ENCODE measurements at places on chromosomes 13 and 19.

- no peak for DNase-seq
Observed at GRCh38 chr19:14746886-14747285, 31.5 kb downstream of the ADGRE2 start.

DNA sequence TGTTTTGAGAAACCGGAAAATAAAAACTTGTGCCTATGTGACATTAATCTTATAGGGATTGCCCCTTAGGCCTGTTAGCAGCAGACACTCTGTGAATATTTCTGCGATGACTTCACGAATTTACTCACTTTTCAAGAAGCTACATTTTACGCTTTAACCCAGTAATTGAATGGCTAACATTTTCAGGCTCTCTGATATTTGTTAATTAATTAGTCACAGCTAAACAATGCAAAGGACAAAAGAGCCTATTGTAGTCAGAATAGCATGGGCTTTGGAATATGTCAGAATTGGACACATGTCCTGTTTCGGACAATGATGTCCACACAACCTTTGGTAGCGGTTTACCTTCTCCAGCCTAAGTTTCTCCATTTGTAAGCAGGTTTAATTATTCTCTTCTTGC, 506.6 kb downstream of the EFNB2 start:
- DNase-seq, result no peak

DNA sequence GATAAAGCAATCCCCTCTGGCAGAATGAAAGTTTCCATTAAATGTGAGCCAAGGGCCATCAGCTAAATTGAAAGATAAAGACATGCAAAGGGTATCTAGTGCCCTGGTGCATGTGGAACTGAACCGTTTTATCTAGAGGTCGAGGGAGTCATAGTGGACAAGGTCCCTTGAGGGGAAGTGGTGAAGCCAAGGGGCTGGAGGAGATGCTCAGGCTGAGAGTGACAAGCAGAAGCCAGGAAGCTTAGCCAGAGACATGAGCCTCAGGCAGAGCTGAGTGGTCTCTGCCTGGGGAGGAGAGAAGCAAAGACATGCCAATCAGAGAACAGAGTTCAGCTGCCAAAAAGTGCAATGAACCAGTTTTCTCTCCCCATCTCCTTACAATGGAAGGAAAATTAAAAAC, 68.1 kb upstream of the SLC10A2 start:
- no peak for DNase-seq

DNA sequence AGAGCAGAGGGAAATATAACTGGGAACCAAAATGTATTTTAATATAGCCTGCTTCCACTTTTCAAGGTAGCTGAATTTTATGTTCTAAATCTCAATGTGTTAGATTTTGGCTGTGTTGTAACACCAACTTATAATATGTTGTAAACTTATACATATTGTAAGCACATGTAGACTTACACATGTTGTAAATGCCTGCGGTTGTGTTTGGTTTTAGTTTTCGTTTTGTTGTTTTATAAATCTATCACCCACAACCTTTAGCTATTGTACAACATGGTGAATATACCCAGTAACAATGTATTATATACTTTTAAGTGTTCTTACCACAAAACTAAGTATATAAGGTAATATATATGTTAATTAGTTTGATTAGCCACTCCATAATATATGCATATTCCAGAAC, 15.6 kb downstream of the KCTD4 start:
- DNase-seq, result no peak

DNA sequence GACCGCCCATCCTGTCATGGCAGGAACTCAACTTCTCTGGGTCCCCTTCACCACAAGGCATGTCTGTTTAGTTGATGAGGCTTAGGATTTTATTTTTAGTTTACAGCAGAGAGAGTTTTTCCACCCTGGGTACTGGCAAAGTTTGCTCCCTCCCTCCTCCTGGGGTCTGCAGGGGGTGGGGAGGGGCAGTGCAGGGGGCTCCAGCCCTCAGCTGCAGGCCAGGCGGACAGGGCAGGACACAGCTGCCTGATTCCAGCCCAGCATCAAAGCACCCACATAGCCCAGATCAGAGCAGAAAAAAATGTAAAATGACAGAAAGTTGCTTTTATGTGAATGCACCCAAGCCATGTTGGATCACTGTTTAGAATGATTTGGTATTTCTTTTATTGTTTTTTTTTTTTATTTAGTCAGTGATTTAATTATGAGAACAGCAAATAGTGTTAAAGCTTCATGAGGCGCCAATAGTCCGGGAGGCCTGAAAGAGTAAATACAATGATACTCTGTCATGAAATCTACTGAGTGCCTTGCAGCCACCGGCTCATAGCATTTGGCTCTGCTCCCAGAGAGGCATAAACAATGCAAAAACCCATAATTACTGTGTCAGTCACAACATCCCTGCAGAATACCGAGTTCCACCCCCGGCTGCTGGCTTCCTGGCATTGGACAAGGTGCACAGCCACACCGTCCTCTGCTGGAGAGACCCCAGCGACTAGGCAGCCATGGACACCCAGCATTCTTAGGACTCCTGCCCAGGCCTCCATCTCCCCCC, 923.5 kb downstream of the UQCRFS1 start:
- DNase-seq, result no peak

DNA sequence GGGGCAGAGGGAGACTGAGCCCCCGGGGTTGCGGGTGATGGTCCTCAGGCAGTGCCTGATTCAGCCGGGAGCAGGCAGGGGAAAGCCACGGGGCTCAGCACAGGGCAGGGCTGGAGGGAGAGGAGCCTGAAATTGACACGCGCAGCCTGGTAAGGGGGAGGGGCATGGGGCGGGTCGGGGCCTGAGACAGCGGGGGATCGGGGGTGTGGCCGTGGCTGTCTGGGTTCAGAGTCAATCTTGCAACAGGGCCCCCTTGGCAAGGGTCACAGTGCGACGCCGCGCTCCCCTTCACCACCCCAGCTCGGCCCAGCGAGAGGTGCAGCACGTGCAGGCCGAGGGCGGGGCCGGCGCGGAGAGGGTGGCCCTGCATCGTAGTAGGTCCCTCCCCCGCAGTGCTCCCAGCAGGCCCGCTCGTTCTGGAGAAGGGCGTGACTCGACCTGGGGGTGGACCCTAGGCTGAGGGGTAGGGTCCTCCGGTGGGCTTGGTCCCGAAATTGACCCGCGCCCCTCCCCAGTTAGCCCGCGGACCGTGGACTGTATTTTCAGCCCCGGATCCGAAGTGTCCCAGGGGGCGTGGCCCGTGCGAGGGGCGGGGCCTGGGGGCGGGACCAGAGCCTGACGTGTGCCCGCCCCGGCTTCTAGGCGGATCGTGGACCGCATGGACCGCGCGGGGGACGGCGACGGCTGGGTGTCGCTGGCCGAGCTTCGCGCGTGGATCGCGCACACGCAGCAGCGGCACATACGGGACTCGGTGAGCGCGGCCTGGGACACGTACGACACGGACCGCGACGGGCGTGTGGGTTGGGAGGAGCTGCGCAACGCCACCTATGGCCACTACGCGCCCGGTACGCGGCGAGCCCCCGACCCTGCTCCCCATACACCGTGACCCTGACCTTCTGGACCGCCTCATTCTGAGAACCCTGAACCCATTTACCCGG, 6.0 kb downstream of the RCN3 start:
- peak; percentile 72 for DNase-seq

DNA sequence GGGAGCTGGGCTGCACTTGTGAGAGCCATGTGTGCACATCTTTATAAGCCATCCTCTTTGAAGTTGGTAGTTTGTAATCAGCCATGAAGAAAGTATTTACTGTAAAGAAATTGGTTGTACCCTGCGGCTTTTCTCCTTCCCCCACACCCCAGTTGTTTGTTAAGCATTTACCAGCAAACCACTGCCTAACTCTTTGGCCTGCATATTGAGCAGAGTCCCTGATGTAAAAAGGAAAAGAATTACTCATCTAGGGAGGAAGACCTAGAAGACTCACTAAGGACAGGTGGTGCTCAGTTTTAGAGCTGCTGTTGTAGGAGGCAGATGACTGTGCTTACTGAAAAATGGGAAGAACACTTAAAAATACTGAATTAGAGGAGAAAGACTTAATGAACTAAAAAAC, 245.3 kb downstream of the PCCA start:
- no peak for DNase-seq

DNA sequence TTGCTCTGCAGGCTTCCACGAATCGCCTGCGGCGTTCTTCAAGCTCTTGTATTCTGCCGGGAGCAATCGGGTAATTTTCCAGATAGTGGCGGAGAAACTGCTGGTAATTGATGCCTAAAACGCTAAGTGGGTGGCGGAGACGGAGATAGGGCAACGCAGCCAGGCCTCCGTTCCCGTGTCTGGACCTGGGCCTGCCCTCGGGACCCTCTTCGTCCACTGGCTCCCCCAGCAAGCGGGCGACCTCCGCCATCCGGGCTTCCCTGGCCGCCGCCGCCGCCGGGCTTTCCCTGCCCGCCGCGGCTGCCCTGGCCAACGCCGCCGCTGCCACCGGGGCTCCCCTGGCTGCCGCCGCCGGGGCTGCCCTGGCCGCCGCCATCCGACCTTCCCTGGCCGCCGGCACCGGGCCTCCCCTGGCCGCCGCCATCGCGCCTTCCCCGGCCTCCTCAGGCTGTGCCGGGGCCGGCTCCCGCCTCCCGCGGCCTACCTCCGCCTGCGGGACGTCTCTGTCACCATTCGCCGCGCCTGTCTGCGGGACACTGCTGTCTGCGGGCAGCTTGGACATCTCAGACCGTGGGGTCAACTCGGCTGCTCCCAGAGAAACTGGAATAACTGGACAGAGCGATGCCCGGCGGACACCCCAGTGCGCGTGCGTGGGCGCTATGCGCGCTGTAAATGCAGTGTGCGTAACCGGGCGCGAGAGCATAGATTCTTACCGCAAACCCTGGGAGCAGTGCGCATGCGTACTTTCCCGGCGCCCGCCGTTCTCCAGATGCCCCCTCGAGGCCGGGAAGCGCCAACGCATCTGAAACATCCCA, at the start of gene EID2:
TSS of gene EID2 (minus strand) at position 644 of the 815 bp plus-strand sequence. CDS start at position 562, 82 bp downstream.
- peak; percentile 97 for DNase-seq

DNA sequence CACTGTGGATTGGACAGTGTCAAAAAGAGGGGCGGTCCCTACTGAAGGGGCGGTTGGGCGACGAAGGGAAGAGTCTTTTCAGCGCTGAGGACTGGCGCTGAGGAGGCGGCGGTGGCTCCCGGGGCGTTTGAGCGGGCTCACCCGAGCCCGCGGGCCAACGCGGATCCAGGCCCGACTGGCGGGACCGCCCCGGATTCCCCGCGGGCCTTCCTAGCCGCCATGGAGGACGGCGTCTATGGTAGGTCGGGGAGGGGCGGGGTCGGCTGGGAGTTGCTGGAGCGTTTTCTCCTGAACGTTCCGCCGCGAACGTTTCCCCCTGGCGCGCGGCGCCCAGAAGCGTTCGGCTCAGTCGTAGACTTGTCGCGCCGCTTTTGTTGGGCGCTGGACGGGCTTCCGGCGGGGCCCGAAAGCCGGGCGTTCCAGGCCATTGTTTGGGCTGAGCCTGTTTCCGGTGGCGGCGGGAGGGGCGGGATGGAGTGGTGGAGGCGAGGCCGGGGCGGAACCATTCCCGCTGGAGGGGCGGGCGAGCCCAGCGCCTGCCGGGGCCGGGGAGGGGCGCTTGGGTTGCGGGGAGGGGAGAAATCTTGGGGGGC, at the start of gene CYTH2:
TSS of gene CYTH2 (plus strand) at position 81 of the 593 bp plus-strand sequence. CDS start at position 220, 139 bp downstream.
- DNase-seq, result no peak

DNA sequence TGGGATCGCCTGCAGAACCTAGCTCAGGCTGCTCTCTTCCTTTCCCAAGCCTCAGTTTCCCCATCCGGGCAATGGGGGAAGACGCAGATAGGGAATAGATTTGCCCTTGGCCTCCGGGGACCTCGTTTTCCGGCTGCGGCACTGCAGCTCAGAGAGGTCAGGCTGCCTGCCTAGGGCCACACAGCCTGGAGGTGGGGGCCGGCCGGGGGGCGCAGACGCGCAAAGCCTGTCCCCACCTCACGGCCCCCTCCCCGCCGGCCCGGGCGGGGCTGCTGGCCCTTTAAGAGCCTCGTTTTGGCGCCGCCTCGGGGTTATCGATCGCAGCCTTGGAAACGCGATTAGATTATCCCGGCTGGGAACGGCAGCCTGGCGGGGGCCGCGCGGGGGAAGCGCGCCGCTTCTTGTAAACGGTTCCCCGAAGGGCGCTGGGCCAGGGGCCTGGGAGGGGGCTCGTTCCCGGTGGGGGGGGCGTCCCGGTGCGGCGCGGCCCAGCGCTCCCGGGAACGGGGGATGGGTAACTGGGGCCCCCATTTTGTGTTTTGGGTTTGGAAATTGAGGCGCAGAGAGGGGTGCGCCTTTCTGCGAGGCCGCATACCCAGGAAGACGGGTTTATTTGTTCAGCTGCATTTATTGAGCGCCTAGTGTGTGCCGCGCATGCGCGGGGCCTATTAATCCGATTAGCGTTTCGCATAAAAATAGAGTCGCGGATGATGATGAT, 23.4 kb upstream of the TCF3 start:
- DNase-seq, result no peak

GRCh38 chr13:48978942-48979601, 3.4 kb downstream of the FNDC3A start:
- DNase-seq, result no peak

- no peak for DNase-seq
Observed at GRCh38 chr19:56959205-56959604, 118.7 kb upstream of the PEG3 start.

- no peak for DNase-seq
Observed at GRCh38 chr13:22128441-22129408, 457.9 kb downstream of the FGF9 start.

GRCh38 chr19:38891771-38892170, 7.6 kb downstream of the SIRT2 start:
- no peak for DNase-seq

- DNase-seq, result no peak
Observed at GRCh38 chr13:100240109-100240779, 151.4 kb downstream of the PCCA start.
